Osteoblast (primary cell): ENCODE measurements at places on chromosomes 5 and 9. TPM values are rescaled to one million over a fixed set of nuclear protein-coding genes. Genes with fewer than 3 reads are reported as not detected.

BTNL9 gene
- not detected in 2 replicates for total RNA-seq

KCNT1 gene
- total RNA-seq, result not detected in 2 replicates

GABRA1 gene
- not detected in 2 replicates for total RNA-seq

GRCh38 chr5:135395866-135396265 is 3.2 kb downstream of the MACROH2A1 start:
- H3K4me1 ChIP-seq, result peaks cover 61% of the 10 kb centered on the region
- H3K36me3 ChIP-seq, result no peaks in the 10 kb centered on the region
- no peak for DNase-seq
- H3K4me3 ChIP-seq, result no peak overlapping the region

GRCh38 chr5:22596404-22596970 is 256.7 kb downstream of the CDH12 start:
- H3K4me1 ChIP-seq, result no peaks in the 10 kb centered on the region
- no peaks in the 10 kb centered on the region for H3K36me3 ChIP-seq
- DNase-seq, result no peak
